Fibroblast of skin of back (primary cell): ENCODE measurements at places on chromosomes 3 and 15.
A peak's percentile ranks its signal among the peaks of the same experiment; 100 is the strongest.

- no peak for DNase-seq
Measured at GRCh38 chr3:113166357-113166718, 45.0 kb upstream of the BOC start.

DNA sequence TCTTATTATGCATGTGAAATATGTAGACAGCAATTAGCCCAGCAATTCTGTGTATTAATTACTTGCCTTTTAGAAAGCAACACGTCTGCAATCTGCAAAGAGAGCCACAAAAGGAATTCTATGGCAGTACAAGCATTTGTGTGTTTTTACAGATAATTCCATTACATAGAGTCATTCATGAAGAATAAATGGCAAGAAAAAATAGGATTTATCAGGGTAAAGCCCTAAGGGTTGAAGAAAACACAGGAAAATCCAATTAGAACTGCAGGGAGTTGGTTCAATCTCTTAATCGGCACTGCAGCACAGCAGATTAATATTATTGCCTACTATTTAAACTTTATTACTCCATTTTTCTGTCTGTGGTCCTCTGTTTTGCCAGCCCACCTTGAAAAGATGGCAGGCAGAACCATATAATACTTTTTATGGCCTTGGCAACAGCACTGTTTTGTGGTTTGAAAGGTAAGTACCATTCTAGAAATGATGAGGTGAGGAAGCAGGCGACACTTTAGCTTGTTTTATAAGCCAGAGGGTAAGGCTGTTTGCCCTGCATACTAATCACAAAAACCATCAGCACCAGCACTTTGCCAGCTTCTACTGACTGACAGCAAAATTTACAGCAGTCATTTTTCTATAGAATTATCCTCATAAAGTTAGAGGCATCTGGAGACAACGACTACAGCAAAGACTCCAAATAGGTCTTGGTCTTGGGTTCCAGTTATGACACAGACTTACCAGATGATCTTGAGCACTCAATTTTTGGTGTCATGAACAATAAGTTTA is 638.2 kb upstream of the NAALADL2 start:
- DNase-seq: peak; percentile 17

DNA sequence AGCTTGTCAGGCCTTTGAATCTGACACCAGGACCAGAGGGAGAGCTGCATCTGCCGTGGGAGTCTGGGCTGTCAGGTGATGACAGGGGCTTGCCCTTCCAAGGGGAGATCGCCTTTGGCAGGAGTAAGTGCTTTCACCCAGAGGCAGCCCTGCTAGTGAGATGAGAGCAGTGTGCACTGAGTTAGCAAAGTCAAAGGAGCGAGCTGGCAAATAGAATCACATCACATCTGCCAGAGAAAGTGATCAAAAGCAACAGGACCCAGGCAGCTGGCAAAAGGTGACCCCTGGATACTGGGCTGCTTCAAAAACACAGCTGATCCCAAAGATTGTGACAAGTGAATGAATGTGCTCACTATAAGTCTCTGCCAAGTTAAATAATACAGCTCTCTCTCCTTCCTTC is 36.1 kb upstream of the PYDC2 start:
- DNase-seq: no peak

GRCh38 chr15:80608688-80609087 is 86.4 kb upstream of the ABHD17C start:
- DNase-seq: no peak

- DNase-seq: peak; percentile 45
Measured at GRCh38 chr3:11445883-11446282, 173.7 kb downstream of the ATG7 start.

- peak; percentile 16 for DNase-seq
Measured at GRCh38 chr3:6089780-6090179, 771.1 kb upstream of the GRM7 start.

- no peak for DNase-seq
Measured at GRCh38 chr3:14507305-14507741, 32.8 kb downstream of the GRIP2 start.

DNA sequence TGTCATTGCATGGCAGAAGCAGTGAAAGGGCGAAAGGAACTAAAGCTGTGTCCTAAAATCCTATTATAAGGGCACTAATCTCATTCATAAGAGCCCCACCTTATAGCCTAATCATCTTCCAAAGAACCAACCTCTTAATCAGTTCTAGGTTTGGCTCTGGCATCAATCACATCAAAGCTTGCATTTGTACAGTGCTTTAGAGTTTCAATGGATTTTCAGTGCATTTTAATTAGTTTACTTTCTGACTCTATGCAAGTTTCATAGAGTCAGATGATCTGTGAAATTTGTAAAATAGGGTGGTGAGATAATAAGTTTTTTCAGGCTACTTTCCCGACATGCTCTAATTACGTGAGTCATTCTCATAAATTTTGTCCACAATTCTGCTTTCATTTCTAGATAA is 341.1 kb downstream of the DIPK2A start:
- peak; percentile 7 for DNase-seq

- DNase-seq: no peak
Measured at GRCh38 chr3:171690281-171690680, 120.0 kb downstream of the PLD1 start.

- DNase-seq: peak; percentile 38
Measured at GRCh38 chr15:36294359-36294758, 285.1 kb upstream of the CDIN1 start.

- DNase-seq: peak; percentile 18
Measured at GRCh38 chr3:13308380-13308801, 111.7 kb downstream of the NUP210 start.

DNA sequence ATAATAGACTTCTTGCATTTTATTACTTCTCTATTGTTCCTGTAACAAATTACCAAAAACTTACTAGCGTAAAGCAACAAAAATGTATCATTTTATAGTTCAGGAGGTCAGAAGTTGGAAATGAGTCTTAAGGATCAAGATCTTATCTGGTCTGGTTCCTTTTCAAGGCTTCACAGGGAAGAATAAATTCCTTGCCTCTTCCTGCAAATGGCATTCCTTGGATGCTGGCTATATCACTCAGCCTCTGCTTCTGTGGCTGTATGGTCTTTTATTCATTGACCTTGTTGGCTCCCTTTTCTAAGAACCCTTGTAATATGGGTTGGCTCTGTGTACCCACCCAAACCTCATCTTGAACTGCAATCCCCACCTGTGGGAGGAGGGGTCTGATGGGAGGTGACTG is 478.4 kb upstream of the THBS1 start:
- peak; percentile 50 for DNase-seq
